ENCODE measurements at places on chromosomes 13 and 19.
A peak's percentile ranks its signal among the peaks of the same experiment; 100 is the strongest.

DNA sequence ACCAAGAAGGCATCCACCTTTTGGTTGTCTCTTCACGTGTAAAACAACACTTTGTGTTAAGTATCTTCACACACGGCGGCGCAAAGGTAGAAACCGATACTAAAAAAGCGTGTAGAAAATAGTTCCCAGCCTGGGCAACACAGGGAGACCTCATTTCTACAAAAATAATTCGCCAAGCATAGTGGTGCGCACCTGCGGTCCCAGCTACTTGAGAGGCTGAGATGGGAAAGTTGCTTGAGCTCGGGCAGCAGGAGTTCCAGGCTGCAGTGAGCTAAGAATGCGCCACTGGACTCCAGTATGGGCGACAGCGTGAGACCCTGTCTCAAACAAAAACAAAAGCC lies 573 bp upstream of the ERCC5 start:
- DNase-seq, result no peak

- peak; percentile 99 for DNase-seq
Observed at GRCh38 chr19:3852614-3853254, 16.1 kb downstream of the ZFR2 start.

DNA sequence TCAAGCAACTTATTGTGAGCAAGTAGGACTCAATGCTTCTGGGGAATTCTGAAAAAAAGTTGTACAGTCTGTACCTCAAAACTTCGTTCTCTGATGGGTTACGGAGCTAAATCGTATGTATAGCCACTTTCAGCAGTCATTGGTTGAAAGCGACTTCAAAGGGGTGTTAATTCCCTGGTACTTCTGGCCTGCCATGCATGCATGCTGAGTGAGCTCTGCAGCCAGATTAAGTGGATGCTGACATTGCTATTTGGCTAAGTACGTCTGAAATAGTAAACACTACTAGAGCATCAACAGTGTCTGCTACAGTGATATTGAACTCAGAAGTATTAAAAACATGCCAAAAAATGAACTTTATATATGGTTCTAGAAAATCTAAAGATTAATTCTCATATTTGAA lies 1183.1 kb upstream of the PCDH20 start:
- DNase-seq, result no peak

- no peak for DNase-seq
Observed at GRCh38 chr13:109794095-109794494, 7.7 kb upstream of the IRS2 start.

- no peak for DNase-seq
Observed at GRCh38 chr19:47542030-47542475, 27.2 kb upstream of the NAPA start.

DNA sequence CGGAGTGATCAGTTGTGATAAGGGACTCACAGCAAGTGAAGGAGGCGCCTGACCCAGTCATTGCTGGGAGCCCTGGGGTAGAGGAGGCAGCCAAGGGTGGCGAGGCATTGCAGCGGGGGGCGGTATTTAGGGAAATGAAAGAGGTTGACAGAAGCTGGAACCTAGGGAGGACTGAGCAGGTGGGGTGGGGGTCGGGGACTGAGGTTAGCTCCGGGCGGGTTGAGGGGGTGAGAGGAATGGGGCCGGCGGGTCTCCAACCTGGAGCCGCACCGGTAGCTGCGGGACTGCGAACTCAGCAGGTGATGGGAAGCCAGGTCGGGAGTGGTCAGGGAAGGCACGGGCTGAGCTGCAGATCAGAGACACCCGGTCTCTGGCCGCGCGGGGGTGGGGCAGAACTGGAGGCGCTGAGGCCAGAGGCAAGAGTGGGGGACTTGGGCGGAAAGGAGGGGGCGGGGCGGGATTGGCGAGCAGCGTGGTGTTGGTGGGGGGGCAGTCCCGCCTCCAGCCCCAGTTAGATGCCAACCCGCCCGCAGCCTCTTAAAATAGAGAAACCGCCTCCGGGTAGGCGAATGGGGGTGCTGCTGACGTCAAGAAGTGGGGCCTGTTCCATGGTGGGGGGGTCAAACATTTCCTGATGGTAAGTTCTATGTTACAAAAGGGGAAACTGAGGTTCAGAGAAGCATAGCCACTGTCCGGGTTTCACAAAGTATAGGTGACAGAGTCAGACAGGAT lies 1.5 kb downstream of the MAST3 start:
- DNase-seq, result no peak

- peak; percentile 10 for DNase-seq
Observed at GRCh38 chr19:51317376-51317775, 5.9 kb downstream of the IGLON5 start.

DNA sequence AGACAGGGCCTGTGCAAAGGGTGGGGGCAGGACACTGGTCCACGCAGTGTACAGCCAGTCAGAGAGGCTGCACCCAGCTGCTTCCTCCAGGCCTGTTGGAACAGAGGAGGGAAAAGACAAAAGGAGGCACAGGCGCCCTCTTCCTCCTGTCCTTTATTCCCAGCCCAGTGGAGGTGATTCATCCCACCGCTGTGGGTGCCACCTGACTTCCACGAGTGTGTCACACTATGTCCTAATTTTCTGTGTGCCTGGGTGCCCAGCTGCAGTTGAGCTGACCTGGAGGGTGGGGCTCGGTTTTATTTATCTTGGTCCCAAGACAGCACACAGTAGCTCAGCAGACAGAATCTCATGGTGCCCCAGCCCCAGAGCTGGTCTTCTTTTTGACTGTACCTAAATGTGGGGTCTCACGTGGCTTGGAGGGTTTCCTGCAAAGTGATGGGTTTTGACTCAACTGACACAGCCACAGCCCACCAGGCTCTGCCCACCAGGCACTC lies 9.0 kb downstream of the EPS15L1 start:
- peak; percentile 85 for DNase-seq

DNA sequence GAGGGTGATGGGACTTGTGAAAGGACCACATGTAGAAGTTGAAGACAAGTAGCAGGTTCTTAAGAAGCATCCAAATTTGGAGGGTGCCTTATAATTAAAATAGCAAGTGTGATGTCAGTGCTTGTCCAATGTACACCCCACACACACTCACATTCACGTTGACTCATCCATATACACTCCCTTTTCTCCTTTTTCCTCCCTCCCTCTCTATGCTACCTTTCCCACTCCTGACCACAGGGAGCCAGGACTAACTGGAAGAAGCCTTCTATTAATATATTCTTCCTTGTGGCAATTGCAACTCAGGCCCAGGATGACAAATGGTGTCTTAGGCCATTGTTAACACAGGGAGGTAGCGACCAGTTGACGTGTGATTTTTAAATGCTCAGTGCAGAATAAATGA lies 16.3 kb upstream of the GPR183 start:
- DNase-seq, result peak; percentile 51

GRCh38 chr13:46211116-46211482 lies 629 bp upstream of the LRRC63 start:
- DNase-seq, result peak; percentile 8

- no peak for DNase-seq
Observed at GRCh38 chr19:29603308-29603707, 2.8 kb upstream of the POP4 start.

DNA sequence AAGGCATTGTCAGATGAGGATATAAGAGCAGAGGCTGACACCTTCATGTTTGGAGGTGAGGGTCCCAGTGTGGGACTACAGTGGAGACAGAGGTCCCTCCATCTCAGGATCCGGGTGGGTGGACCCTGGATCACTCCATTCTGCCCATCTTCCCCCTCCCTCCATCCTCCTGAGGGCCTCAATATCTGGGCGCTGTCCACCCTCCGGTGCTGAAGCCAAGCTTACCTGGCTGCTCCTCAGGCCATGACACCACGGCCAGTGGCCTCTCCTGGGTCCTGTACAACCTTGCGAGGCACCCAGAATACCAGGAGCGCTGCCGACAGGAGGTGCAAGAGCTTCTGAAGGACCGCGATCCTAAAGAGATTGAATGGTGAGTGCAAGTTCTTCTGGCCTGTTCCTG lies 11.9 kb downstream of the CYP4F12 start:
- no peak for DNase-seq

DNA sequence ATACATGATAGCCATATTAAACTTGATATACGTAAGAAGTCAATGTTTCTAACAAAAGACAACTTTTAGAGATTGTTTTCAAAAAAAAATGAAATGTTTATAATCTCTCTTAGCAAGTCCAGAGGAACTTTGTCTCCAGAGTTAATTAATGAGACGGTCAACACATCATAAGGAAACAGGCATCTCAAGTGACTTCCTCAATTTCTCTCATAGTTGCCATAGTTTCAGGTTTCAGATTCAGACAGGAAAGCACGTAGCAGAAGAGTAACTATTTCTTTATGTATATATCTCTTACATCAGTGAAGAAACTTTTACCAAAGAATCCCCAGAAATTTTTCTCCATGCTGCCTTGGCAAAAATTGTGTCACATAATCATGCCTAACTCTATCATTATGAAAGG lies 159.6 kb upstream of the ATXN8OS start:
- DNase-seq, result no peak

DNA sequence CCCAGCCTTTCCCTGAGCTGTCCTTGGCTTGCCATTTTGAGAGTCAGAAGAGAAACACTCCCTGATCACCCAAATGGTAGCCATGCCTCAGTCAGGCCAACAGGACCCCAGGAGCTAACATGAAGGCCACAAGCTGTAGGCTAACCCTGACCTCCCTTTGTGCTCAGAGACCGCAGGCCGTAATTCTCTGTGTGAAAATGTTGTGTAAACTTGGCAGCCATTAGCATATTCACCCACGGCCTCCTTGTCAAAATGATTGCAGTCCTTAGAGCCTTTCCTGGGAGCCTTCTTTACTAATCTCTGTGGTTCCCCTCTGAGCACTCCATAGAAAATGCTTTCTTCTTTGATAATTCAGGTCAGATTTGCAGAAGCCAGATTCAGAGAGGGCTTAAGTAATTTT lies 418.9 kb downstream of the COG6 start:
- DNase-seq, result no peak

- DNase-seq, result peak; percentile 90
Observed at GRCh38 chr13:27425918-27426630, 1.7 kb downstream of the GTF3A start.

- peak; percentile 19 for DNase-seq
Observed at GRCh38 chr19:44476559-44477408, 23.5 kb downstream of the ZNF180 start.

DNA sequence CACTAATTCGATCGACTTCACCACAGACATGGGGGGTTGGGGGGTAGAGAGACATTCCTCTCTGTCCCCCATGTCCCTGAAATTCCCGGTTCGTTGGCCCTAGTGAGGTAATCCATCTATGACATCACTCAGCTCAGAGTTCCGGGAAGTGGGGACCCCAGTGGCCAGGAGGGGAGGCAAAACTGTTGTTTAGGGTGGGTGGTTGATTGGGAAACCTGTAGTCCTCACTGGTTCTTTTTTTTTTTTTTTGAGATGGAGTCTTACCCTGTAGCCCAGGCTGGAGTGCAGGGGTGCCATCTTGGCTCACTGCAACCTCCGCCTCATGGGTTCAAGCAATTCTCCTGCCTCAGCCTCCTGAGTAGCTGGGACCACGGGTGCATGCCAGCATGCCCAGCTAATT lies at the start of gene ARRDC5:
ARRDC5 (minus strand) TSS at position 101 of the 400 bp plus-strand sequence; CDS start at position 30, 71 bp downstream.
- no peak for DNase-seq
